Endothelial cell (in vitro differentiated cells): ENCODE measurements at places on chromosomes 11 and 22. TPM values are rescaled to one million over a fixed set of nuclear protein-coding genes. Genes with fewer than 3 reads are reported as not detected.

DNA sequence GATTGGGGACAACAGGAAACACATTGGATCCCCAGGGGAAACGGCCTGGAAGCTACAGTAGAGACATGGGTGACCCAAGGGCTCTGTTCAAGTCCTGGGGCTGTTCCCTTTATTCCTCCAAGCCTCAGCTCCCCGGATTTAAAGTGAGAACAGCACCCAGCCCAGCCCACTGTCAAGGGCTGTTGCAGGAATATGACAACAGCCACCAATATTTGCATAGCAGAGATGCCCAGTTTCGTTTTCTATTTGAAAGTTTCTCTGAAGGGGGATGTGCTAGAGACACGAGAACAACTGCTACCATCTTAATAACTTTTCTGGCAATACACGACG lies 81.1 kb upstream of the WNT7B start:
- DNase-seq = no peak

- DNase-seq = no peak
Measured at GRCh38 chr11:101407324-101407723, 176.5 kb downstream of the TRPC6 start.

DNA sequence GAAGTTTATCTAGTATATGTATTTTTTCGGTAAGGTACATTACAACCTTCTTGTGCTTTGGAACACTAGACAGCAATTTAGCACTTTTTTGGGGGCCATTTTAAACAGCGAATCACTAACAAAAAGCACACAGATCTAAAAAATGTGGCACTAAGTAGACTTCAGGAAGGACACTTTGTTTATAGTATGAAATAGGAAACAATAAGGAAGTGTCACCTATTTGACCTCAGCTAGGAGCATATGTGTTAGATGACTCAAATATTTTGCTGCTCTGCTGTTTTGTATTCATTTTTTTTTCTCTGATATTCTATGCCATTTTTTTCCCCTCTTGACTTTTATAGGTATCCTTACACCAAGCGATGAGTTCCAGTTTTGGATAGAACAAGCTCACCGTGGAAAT lies 5.6 kb downstream of the DYNC2H1 start:
- no peak for DNase-seq

DNA sequence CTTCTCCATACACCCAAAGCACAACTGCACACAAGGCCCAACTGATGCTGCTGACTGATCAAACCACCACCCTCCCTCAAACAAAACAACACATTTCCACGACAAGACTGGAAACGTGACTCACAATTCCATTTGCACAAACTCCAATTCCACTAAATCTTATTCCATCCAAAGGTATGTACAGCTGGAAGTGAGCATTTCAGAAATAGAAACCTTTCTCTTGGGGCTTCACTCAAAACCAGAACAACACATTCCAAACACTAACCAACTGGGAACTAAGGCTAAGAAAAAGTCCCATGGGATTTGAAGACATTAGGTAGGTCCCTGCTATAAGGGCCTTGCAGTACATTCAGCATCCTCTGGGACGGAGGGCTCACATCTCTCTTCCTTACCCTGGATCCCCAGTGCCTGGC lies 19.6 kb downstream of the MORC2 start:
- no peak for DNase-seq

DNA sequence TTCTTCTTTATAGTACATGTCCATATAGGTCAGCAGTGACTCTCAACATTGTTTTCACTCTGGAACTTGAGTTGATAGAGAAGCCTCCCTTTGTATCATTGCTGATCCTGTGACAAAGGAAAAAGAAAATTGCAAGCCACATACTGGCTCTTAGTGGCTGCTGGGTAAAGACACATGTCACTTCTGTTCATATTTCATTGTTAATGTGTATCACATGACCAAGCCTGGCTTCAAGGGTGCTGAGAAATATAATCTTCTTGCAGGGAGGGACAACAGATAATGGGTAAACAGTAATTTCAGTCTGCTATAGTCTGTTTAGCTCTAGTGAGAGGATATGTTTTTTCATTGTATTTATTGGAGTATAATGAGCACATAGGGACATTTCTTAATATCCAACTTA lies 173.3 kb downstream of the PGR start:
- no peak for DNase-seq

CARD18 gene
- total RNA-seq = not detected

DNA sequence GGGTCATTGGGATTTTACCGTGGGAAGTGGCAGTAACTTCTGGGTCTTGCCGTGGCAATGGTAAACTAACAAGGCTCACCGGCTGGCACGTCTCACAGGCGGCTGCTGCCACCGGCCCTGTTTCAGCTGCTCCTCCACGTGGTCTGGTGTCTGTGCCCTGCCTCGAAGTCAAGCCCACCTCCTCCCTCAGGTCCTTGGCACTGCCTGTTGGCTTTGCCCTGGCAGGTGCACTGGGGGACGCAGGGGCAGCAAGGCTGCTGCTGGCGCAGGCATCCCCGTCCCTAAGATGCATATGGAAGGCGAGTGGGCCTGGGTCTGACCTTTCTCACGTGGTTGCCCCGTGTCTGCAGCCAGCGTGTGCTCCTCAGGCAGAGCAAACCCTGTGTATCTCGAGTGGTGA lies 783.6 kb downstream of the BRD1 start:
- no peak for DNase-seq

GTSE1 gene
- 8.2 TPM for total RNA-seq

KDM4D gene
- 1.8 TPM for total RNA-seq

GRCh38 chr11:77660947-77661346 lies 23.4 kb upstream of the CLNS1A start:
- no peak for DNase-seq
